ENCODE measurements at places on chromosomes 11 and 22.

GRCh38 chr22:45769569-45770210 lies 98.1 kb downstream of the ATXN10 start:
- DNase-seq = no peak

- DNase-seq = no peak
Measured at GRCh38 chr11:45543808-45544422, 121.5 kb downstream of the CHST1 start.

DNA sequence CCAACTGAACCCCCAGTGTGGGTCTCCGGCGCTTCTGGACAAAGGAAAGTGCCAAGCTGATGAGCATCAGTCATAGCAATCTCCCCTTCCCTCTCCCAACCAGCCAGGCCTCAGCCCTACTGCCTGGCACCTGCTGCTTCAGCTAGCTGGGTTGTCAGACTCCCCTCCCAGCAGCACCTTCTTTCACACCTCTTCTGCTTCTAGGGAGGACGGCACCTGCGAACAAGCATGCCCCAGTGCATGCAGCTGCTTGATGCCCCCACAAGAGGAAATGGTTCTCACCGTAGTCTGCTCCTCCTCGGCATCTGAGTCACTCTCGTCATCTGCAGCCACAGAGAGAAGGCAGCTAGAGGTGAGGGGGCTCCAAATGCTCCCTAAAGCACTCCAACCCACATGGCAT lies 25.4 kb downstream of the THOC5 start:
- no peak for DNase-seq

GRCh38 chr11:117909611-117910382 lies 19.4 kb downstream of the TMPRSS13 start:
- no peak for DNase-seq

- DNase-seq = no peak
Measured at GRCh38 chr22:22934543-22935055, 47.0 kb downstream of the IGLL5 start.
